ENCODE measurements at places on chromosomes 2 and 18.

GRCh38 chr2:85888020-85888683 is 638 bp downstream of the ST3GAL5 start:
- no peak for DNase-seq

- DNase-seq, result no peak
Observed at GRCh38 chr2:9517118-9517782, 38.4 kb downstream of the ADAM17 start.

- no peak for DNase-seq
Observed at GRCh38 chr2:77270433-77270832, 251.7 kb downstream of the LRRTM4 start.

- DNase-seq, result no peak
Observed at GRCh38 chr2:189165656-189166380, 13.7 kb downstream of the COL5A2 start.

GRCh38 chr2:69080071-69080470 is 67.1 kb downstream of the ANTXR1 start:
- DNase-seq, result no peak

Data from activated CD8-positive, alpha-beta memory T cell treated with anti-CD3 and anti-CD28 coated beads for 4 hours (primary cell).